Stimulated activated naive CD8-positive, alpha-beta T cell treated with anti-CD3 and anti-CD28 coated beads, Interleukin-15, Interleukin-2, amounts not matched to agents 100 U/mL and 50 U/mL, for 24 hours (primary cell): ENCODE measurements at places on chromosomes 7 and 10.

DNA sequence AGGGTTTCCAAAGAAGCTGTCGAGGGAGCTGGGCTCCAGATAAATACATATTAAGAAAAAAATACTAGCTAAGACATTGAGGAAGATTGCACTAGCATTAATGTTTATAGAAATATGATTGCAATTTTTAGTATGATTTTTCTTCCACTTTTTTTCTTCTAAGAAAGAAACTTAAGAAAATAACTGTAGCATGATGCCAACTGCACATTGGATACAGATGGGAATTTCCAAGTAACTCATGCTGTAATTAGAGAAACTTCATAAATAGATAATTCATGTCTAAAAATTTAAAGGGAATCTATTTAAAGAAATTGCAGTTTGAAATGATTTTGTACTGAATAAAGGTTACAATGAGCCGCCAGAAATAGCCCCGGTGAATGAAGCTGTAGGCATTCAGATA is 119.4 kb downstream of the POLR1F start:
- DNase-seq, result no peak

GRCh38 chr7:26328498-26329390 is 37.1 kb downstream of the SNX10 start:
- DNase-seq, result no peak

DNA sequence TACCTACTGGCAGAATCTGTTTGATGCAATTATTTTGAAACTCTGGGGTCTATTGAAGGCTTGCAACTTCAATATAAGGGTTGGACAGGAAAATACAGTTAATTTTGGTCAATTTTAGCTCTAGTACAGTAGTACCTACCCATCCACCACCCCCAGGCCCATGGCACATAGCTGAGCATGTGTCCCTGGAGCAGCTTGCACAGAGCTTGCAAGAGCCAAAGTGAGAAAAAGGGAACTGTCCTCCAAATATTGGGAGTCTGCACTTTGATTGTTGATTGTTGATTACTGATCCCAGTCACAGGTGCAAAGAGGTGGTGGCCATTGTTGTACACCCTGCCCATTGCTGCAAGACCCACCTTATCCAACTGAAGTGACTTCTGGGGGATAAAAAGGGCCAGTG is 52.8 kb downstream of the DDC start:
- no peak for DNase-seq

- no peak for DNase-seq
These were observed 115.1 kb downstream of the ICA1 start for GRCh38 chr7:8146788-8147413.

- DNase-seq, result no peak
These were observed 9.5 kb downstream of the OGDHL start for GRCh38 chr10:49752584-49752983.

DNA sequence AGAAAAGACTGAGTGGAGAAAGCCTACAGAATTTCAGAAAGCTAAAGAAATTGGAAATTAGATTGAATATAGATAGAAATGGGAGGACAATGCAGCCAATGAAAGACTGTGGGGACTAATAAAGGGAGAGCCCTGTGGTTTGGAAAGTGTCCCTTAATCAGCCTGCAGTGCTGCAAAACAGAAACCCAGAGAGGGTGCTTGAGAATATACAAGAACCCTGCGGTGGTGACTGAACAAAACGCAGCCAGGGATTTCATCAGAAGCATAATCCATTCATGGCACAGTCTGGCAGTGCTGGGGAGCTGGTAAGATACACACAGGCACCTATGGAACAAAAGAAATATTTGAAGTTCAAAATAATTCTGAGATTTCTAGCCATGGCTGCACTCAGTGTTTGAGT is 19.1 kb downstream of the CEP41 start:
- DNase-seq, result no peak

DNA sequence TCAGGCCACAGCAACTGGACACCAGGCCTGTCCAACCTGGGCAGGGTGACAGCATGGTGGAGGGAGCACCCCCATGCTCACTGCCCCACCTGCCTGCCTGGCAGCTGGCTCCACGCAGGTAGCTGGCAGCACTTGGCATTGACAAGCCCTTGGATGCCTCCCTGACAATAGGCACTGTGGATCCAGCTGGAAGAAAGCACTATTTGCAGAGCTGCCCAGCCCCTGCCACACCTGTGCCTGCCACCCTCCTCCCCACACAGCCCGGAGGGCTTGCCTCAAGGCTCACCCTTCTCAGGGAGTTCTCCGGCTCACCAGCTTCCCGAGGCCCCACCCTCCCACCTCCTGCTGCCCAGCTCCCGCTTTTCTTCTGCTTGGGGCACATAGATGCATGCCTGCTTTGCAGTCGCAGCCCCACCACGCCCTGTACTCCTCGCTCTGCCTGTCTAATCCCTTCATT is 160.1 kb downstream of the NEURL1 start:
- no peak for DNase-seq

- DNase-seq, result no peak
These were observed 17.4 kb downstream of the ADGRA1 start for GRCh38 chr10:133104963-133105640.

DNA sequence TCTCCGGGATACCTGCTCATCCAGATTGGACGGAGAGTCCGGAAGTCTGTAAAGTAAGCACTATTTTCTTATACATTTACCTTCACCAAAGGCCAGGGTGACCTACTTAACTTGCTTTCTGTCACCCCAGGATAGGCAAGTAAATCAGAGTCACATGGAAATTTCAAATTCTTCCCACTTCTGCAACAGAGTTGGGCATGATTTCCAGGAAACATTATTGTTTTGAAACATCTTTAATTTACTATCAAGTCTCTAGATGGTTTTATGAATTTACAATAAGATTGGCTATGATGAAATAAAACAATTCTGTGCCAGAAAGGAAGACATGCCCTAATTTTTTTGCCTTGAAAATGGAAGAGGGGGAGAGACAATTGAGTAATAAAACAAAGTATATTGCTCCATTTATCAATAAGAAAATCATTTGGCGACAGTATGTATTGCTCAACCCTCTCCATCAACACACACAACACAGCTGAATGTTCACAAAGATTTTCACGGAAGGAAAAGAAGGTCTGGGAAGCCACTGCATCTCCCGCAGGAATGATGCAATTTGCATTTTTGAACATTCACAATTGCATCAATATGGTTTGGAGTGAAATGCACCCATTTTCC is 702.8 kb downstream of the PARD3 start:
- DNase-seq, result no peak
